ENCODE measurements at places on chromosomes 2 and 18.

GRCh38 chr2:86078774-86079545 is 26.7 kb downstream of the POLR1A start:
- no peak for DNase-seq

- DNase-seq, result no peak
Observed at GRCh38 chr2:128646691-128647090, 328.0 kb upstream of the HS6ST1 start.

DNA sequence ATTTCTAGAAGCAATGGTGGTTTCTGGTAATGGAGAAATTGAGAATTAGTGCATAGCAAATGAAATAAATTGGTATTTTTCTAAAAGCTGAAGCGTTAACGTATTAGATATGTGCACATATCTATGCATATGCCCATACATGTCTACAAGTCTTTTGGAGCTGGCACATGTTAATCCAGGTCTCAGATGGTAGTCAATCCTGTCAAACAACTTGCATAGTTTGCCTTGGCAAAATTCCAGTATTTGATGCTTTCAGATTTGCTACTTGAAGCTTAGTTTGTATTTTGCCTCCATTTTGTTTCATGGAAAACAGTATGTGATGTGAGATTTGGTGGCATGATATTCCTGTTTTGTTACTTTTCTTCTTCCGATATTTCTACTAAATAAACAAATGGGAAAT is 304.6 kb downstream of the PARD3B start:
- no peak for DNase-seq

GRCh38 chr2:185472574-185472973 is 266.0 kb upstream of the FSIP2 start:
- DNase-seq, result no peak

- DNase-seq, result no peak
Observed at GRCh38 chr18:67854340-67854739, 337.8 kb upstream of the DSEL start.

DNA sequence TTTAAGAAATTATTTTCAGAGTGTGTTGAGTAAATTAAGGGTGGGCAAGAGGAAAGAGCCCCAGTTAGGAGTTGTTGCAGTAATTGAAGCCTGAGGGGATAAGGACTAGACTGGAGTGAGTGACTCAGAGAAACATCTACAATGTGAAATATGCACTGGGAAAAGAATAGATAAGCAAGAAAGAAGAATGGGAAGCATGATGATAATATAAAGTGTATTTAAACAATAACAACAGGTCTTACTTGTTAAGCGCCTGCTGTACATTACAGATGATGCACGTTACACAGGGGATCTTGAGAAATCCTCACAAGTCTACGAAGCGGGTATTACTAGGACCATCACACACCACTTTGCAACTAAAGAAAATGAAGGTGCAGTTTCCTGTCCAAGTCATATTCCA is 73.6 kb upstream of the STK17B start:
- DNase-seq, result no peak

All from H54 (cell line).